Fibroblast of skin of right quadriceps (primary cell): ENCODE measurements at places on chromosomes 7 and 10.

- peak; percentile 8 for DNase-seq
Measured at GRCh38 chr10:62996925-62997324, 136.2 kb upstream of the NRBF2 start.

DNA sequence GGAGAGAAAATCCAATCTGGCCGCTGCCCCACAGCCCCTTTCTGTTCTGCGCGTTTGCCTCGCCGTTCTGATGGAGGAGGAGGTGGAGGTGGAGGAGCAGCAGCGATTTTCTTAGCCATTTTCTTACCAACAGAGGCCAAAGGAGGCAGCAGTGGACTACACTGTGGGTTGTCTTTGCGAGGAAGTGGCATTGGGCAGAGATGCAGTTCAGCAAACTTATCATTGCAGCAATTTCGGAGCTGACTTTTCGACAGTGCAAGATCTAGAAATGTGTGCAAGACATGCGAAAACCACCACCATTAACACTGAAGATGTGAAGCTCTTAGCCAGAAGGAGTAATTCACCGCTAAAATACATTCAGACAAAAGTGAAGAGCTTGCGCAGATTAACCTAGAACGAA is 1.9 kb upstream of the ARL4A start:
- peak; percentile 24 for DNase-seq

GRCh38 chr7:157560258-157560654 is 223.5 kb downstream of the DNAJB6 start:
- DNase-seq: no peak

DNA sequence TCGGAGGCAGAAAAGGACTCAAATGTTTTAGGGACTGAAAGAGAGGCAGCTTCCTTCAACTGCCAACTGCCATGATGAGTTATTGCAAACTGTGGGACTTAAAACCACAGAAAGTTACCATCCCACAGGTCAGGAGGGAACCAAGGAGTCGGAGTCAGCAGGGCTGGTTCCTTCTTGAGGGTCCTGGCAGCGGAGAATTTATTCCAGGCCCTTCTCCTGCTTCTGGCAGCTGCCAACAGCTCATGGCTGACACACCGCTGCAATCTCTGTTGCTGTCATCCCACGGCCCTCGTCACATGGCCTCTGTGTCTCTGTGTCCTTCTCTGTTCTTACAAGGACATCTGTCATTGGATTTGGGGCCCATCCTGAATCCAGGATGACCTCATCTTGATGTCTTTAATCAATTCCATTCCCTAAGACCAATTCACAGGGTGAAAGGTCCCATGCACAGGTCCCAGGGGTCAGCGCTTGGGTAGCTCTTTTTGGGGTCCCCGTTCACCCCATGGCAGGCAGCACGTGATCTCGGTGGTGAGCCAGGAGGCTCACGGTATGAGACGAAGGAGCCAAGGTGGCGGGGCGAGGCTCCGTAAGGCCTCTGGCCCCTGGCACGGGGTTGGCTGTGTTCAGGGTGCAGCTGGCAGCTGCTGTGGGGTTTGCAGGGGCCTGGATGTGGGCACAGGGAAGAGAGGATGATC is 27.4 kb upstream of the PSMG3 start:
- DNase-seq: no peak

GRCh38 chr10:125846894-125847293 is 23.5 kb downstream of the BCCIP start:
- no peak for DNase-seq

DNA sequence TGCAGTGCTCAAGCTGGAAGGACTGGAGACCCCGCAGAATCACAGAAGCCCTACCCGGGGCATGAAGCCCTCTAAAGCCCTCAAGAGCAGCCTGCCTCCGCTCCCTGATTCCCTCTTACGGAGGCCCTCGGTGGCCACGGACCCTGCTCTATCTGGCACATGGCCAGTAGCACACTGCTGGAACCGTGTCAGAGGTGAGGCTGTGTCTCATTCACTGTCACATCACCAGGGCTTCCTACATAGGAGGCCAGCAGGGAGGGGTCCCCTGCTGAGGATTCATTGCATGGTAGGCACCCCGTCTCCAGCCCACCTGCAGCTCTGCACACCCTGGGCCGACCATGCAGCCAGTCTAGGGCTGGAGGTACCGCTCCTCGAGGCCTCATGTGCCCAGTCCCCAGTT is 259.2 kb downstream of the TNS3 start:
- DNase-seq: no peak

GRCh38 chr10:79946271-79947082 is 2.4 kb downstream of the SFTPD start:
- no peak for DNase-seq

- DNase-seq: peak; percentile 61
Measured at GRCh38 chr7:106737202-106737562, 76.2 kb upstream of the CCDC71L start.

DNA sequence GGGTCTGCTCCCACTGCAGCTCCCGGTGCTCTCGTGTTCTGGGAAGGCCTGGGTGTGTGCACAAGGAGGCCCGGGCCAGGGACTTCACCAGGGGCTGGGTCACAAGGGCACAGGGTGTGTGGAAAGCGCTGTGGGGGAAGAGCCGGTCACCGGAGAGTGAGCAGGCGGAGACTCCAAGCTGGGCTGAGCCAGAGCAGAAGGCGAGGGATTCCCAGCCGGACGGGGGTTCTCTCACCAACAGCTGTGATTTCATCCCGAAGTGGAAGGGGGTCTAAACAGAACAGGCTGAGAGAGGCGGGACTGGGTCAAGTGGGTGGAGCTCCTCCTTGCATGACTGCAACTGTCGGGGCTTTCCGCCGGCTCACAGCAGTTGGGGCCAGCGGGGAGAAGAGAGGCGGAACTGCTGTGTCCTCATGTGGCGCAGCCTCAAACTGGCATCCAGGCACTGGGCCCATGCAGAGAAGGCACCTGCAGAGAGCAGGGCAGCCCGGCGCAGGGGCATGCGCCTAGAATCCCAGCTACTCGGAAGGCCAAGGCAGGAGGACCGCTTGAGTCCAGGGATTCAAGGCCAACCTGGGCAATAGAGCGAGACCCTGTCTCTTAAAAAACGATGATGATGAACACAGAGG is 7.6 kb upstream of the ORAI2 start:
- no peak for DNase-seq

DNA sequence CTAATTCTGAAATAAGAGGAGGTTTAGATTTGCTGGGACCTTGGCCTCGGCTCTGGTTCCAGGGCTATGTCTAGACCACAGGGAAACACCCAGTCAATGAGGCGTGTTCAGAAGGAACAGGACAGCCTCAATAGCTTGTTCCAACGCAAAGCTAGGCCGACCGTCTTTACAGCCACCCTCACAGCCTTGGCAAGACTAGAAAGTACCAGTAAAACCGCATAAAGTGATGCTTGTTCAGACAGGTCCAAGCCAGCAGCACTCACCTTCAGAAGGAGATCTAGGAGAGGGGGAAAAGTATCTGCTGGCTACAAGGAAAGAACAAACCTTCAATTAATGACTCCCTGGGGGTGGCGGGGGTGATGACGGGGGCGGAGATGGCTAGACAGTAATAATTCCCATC is 50.1 kb upstream of the LMTK2 start:
- no peak for DNase-seq

- peak; percentile 90 for DNase-seq
Measured at GRCh38 chr10:99292159-99292558, 37.0 kb upstream of the CNNM1 start.

- DNase-seq: no peak
Measured at GRCh38 chr7:122040147-122040546, 103.9 kb downstream of the AASS start.

GRCh38 chr7:79692015-79692414 is 238.5 kb upstream of the MAGI2 start:
- DNase-seq: peak; percentile 67

- no peak for DNase-seq
Measured at GRCh38 chr7:26375726-26376174, 84.1 kb downstream of the SNX10 start.

DNA sequence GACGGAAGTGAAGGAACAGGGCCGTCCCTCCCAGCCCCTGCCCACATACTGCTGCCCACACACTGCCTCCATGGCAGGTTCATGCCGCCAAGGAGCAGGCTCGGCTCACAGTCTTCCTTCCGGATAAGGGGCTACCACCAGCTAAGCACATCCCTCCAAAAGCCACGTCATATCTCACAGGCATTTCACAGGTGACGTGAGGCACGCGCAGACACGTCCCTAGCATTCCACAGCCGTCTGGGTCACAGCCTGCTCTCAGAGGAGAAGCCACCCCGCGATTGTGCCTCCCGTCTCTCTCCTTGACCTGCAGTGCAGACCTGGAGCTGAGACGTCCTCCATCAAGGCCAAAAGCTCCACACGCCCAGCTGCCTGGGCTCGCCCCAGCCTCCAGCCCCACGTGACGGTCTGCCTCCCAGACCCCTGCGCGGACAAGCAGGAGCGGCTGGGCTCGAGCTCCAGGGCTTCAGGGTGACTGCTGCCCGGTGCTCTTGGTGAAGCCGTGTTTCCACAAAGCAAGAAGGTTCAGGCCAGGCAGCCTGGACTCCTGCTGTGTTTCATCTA is 114.0 kb downstream of the MAD1L1 start:
- no peak for DNase-seq

- DNase-seq: no peak
Measured at GRCh38 chr10:46224414-46224682, 62.4 kb upstream of the ANTXRL start.

DNA sequence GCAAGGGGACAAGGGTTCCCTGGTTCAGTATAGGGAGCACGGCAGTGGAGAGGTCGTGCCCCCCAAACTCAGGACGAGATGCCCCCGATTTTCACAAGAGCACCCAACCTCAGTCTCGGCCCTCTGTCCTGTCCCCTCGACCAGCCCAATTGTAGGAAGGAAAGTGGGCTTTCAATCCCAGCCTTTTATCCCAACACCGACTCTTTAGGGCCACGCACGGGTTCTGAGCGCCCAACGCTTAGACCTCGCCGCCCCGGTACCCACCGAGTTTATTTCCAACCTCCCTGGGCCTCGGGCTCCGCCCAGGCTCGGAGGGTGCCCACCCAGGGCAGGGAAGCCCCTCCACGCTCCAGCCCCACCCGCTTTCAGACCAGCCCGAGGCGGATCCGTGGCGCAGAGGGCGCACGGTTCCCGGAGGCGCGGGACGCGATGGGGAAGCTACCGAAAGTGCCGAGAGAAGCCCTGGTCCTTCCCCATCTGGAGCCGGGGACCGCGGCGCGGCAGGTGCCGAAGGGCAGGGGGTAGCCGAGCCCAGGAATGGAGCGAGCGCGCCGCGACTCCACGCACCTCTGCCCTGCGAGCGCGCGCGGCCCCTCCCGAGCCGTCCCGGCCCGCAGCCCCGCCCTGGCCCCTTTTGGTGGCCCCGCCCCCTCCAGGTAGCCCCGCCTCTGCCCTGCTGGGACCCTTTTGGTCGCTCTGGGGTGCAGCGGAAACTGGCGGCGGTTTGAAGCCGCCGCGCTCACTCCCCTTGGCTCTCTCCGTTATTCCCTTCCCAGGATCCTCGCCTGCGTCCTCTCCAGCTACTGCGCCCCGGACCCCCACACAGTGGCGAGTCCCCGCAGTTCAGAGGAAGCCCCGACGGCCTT is 20.4 kb downstream of the GRID2IP start:
- no peak for DNase-seq

- DNase-seq: no peak
Measured at GRCh38 chr10:63318491-63318890, 147.3 kb downstream of the JMJD1C start.

- DNase-seq: no peak
Measured at GRCh38 chr10:100350914-100351485, 4.0 kb downstream of the SCD start.

DNA sequence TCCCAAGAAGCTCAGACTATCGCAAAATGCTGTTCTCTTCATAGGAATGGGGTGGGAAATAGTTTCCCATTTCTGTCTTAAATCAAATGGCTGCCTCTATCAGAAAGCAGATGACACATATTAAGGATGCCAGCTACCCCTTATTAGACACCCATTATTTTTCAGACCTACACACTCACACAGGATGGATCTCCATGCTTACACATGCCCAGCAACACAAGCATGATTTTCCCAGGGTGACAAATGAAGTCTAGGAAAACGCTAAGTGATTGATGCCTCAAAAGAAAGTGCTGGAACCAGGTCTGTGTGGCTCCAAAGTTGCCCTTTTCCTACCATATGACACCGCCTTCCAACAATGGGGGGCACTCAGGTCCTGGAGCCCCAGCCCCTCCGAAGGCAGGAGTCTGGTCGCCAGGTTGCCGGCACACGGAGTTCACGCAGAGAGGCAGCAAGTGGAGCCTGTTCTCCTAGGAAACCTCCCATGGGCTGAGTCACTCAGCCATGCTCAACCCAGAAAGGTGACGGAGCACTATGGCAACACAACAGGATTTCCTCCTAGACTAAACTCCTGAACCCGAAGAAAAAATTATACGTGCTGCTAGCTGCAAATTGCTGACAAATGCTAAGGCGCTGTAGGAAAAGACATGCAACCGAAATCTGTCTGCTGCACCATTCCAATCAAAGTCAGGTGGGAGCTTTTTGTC is 19.8 kb downstream of the VOPP1 start:
- DNase-seq: peak; percentile 80

- DNase-seq: no peak
Measured at GRCh38 chr7:1927937-1928644, 258.0 kb downstream of the ELFN1 start.

- DNase-seq: no peak
Measured at GRCh38 chr10:11538834-11539190, 72.6 kb downstream of the USP6NL start.

DNA sequence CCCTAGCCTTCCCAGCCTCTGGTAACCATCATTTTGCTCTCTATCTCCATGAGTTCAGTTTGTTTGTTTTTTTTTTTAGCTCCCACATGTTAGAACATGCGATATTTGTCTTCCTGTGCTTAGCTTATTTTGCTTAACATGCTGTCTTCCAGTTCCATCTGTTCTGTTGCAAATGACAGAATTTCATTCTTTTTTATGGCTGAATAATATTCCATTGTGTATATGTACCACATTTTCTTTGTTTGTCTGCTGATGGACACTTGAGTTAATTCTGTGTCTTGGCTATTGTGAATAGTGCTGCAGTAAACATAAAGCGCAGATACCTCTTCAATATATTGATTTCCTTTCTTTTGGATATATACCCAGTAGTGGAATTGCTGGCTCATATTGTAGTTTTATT is 21.0 kb downstream of the DLD start:
- DNase-seq: no peak

- DNase-seq: no peak
Measured at GRCh38 chr10:62133618-62134017, 135.0 kb downstream of the RTKN2 start.

DNA sequence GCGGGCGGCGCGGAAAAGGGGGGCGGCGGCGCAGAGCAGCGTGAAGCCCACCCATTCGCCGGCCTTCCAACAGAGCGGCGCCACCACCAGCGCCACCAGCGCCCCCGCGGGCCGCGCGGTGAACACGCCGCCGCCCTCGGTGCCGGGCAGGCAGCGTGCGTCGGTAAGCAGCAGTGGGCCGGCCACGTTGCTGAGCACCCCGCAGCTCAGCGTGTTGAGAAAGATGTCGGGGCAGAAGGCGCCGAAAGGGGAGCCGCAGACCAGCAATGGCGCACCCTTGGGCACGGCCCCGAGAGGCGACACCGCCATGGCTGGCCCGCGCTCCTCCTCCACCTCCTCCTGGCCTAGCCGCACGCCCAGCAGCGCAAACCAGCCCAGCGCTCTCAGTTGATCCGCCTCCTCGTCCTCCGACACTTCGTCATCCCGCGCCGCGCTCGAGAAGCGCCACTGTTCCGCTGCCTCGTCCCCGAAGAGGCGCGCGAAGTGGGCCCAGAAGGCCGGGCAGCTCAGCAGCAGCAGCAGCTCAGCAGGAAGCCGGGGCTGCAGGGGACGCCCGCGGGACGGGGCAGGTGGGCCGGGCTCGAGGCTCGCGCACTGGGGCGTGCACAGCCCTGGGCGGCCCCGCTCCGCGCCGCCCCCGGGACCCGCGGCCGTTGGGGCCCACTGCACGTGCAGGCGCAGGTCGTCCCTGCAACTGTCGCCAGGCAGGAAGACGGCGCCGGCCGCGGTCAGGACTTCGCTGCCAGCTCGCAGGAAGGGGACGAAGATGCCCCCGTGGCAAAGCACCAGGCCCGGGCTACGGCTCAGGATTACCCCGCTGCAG is 623 bp downstream of the TYSND1 start:
- peak; percentile 61 for DNase-seq
